ENCODE measurements at places on chromosomes 13 and 19.

- no peak for DNase-seq
Measured at GRCh38 chr13:63344711-63345110, 1929.1 kb upstream of the PCDH20 start.

DNA sequence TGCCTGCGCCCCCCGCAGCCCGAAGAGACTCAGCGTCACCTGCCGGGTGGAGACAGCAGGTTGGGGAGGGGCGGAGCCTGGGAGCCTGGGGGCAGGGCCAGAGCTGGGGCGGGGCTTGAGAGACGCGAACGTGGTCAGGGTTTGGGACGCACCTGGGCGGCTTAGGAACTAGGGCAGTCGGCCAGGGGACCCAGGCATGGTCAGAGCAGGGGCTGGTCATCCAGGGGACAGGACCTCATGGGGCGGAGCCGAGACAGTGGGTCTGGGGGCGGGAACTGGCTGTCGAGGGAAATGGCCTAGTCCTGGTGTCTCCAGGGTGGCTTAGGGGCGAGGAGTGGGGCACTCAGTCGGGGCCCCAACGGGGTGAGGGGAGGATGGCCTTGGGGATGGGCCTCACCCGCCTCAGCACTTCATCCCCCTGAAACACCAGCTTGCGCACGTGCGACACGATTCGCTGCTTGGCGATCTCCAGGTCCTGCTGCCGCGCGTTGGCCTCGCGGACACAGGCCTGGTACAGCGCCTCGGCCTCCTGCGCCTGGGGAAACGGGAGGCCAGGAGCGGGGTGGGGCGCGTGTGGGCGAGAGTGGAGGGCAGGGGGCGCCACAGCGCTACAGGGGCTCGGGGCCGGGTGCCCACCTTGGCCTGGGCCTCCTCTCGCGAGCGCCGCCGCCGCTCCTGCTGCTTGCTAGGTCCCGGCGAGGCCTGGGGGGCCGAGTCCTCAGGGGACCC is 5.8 kb downstream of the GMIP start:
- no peak for DNase-seq

GRCh38 chr19:18059297-18059696 is 27.4 kb downstream of the IL12RB1 start:
- DNase-seq, result no peak

DNA sequence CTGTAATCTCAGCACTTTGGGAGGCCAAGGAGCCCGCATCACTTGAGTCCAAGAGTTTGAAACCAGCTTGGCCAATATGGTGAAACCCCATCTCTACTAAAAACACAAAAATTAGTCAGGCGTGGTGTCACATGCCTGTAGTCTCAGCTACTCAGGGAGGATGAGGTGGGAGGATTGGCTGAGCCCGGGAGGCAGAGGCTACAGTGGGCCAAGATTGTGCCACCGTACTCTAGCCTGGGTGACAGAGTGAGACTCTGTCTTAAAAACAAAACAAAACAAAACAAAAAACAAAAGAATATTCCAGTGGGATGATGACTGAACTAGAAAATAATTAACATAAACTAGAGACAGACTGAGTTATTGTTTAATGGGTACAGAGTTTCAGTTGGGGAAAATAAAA is 81.7 kb upstream of the ABCC4 start:
- DNase-seq, result no peak

GRCh38 chr19:40283414-40284250 is 1.5 kb downstream of the AKT2 start:
- DNase-seq, result no peak

DNA sequence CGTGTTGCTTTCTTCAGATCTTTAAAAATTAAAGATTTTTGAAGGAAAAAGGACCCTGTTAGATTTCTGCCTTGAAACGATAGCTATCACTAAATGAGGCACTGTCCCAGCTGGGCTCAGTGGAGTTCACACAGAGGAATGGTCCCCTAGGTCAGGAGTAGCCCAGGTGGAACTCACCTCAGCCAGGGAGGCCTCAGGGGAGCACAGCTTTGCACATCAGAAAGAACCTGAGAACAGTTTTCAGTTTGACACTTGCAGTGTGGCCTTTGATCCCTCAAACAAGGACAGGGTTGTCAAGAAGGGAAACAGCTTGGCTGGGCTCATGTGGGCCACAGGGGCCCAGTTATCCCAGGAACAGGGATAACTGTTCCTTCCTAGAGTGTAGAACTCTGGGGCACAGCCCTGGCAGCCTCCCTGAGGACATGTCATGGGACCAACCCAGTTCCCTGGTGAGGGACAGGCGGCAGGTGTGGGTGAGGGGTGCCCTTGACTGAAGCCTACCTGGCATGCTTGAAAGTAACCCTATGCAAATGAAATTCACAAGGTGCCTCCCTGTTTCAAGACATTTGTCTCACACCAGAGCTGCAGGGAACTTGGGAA is 59.4 kb downstream of the CHST8 start:
- DNase-seq, result no peak

- no peak for DNase-seq
Measured at GRCh38 chr13:75945841-75946482, 309.8 kb downstream of the LMO7 start.

- no peak for DNase-seq
Measured at GRCh38 chr19:56106397-56106849, 14.7 kb downstream of the ZNF787 start.

DNA sequence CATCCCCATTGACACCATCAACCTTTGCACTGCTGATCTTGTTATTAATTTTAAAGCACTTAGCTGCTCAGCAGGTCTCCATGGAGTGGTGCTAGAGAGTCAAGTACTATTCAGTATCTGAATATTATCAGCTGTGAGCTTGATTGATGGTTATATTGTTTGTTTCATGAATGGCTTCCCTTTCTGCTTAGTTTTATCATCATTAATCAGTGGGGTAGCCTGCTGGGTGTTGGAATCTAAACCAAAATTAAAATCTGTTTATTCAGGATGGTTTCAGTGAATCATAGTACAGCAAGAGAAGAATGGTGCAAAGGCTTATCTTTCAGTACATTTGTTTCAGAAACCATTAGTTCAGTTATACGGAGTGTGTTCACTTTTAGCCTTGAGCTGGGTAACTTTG is 42.5 kb upstream of the SCEL start:
- DNase-seq, result no peak

DNA sequence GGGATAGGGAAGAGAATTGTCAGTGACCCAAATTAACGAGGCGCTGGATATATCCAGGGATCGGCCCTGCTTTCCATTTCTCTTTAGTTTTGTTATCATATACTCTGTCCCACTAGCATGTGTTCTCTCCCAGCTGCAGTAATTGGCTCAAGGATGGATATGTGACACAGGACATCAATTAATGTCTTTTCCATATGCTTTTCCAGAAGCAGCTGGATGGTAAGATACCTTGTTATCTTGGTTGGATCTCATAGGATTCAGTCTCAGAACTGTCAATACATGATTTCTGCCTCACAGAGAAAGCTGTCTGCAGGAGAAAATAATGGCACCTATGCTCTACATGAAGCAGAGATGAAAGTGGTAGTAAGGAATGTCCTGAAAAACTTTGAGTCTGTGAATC is 157.1 kb upstream of the SPRY2 start:
- DNase-seq, result no peak

DNA sequence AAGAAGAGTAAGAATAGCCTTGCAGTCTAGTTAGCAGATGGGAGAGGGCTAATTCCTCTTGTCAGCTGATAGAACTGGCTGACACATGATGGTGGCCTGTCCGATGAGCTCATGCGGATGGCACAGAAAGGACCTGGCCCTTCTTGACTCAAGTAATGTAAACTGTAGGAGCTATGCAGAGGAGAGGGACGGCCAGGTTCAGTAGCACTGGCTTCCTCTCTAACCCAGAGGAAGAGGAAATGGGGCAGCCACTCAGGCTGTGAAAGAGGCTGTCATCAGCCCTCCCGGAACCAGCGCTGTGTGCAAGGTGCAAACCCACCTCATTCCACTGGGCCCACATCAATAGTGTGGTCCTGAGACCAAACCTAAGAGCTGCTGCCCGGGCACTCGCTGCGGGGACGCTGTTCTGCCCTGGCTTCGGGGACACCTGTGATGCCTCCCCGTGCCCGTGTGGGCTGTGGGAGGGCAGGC is 30.8 kb upstream of the USE1 start:
- DNase-seq, result no peak

DNA sequence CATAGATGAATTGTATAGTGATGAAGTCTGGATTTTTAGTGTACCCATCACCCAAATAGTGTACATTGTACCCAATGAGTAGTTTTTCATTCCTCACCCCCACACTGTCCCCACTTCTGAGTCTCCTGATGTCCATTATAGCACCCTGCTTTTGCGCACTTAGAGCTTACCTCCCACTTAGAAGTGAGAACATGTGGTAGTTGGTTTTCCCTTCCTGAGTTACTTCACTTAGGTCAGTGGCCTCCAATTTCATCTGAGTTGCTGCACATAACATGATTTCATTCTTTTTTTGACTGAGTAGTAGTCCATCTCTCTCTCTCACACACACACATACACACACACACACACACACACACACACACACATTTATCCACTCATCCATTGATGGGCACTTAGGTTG is 43.2 kb upstream of the ALOX5AP start:
- no peak for DNase-seq

DNA sequence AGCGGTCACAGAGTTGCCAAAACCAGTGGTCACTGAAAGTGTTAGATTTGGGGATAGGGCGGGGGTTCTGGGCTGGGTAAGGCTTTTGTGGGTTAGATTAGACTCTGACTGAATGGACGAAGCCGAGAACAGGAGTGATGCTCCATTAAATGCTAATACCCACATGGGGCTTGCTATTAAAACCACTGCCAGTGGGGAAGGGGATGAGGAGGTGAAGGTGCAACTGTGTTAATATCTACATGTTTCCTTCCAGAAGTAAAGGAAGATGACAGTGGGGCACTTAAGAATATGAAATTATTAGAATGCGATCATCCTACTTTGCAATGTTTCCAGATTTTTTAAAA is 573 bp upstream of the ZNF614 start:
- no peak for DNase-seq

- DNase-seq, result no peak
Measured at GRCh38 chr13:48977973-48978372, 2.3 kb downstream of the FNDC3A start.

DNA sequence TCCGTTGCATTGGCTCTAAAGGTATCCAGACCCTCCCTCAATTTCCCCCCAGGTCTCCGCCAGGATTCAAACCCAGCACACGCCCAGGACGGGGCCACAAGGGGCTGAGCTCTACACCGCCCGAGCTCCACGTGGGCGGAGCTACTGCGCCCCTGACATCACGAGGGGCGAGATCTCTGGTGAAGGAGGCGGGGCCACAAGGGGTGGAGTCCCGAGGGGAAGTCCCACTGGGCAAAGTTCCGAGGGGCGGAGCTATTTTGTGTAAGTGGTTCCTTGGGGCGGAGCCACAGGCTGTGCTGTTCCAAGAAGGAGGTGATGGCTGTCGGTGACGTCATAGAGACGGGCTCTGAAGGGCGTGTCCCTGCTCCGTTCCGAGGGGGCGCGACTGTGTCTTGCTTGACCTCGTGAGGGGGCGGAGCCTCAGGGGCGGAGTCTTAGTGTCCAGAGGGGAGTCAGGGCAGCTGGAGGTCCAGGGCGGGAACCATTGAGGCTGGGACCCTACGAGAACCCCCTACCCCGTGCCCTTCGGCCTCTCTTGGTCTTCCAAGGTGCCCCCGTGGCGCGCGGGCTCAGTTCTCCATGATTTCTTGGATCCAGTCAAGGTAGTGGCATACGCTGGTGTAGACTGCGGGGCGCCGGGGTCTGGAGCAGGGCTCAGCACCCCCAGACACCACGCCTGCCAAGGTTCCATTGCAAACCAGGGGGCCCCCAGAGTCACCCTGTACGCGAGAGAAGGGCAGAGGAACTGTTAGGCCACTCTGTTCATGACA is 1.3 kb upstream of the KLK8 start:
- no peak for DNase-seq

- no peak for DNase-seq
Measured at GRCh38 chr13:44833139-44833538, 156.1 kb downstream of the NUFIP1 start.

- DNase-seq, result no peak
Measured at GRCh38 chr13:62613819-62614218, 1198.2 kb upstream of the PCDH20 start.

- no peak for DNase-seq
Measured at GRCh38 chr19:35178701-35179100, 24.2 kb downstream of the FXYD5 start.
